ENCODE measurements at places on chromosomes 4 and X. TPM values are rescaled to one million over a fixed set of nuclear protein-coding genes. Genes with fewer than 3 reads are reported as not detected.

DNA sequence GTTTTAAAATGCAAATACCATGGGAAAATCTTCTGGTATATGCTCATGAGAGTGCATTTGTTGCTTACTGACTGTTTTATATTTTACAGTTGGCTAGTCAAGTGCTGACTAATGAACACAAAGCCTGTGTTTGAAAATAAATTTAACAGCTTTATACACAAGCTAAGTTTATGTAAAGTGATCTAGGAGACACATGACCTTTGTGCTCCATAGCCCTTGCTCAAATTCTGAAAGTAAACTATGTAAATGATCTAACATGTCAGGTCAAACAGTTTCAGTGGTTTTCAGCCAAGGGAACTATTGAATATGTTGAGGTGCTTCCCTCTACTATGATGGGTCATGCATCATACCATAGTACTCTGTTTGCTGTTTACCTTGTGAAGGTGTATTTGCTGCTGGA is 36.7 kb downstream of the DIAPH2 start:
- peaks cover 5% of the 10 kb centered on the region for H3K4me1 ChIP-seq
- no peaks in the 10 kb centered on the region for H3K36me3 ChIP-seq
- no peak overlapping the region for H3K27ac ChIP-seq
- DNase-seq: no peak

GRCh38 chr4:169238445-169238844 is 32.3 kb downstream of the SH3RF1 start:
- no peak overlapping the region for H3K27ac ChIP-seq
- H3K4me1 ChIP-seq: no peaks in the 10 kb centered on the region
- H3K4me3 ChIP-seq: no peak overlapping the region
- no peaks in the 10 kb centered on the region for H3K27me3 ChIP-seq

- no peak overlapping the region for H3K4me3 ChIP-seq
- no peaks in the 10 kb centered on the region for H3K4me1 ChIP-seq
- no peak overlapping the region for H3K27ac ChIP-seq
- no peaks in the 10 kb centered on the region for H3K36me3 ChIP-seq
- no peaks in the 10 kb centered on the region for H3K27me3 ChIP-seq
- no peak for DNase-seq
These were observed 39.3 kb downstream of the AFM start for GRCh38 chr4:73520821-73521220.

Gene HS3ST1
- not detected for polyA plus RNA-seq

Gene BRS3
- not detected for polyA plus RNA-seq

Gene CXCL8
- polyA plus RNA-seq: 2.1 TPM

Gene SSX4B
- polyA plus RNA-seq: not detected
